ENCODE measurements at places on chromosomes 3 and 15. TPM values are rescaled to one million over a fixed set of nuclear protein-coding genes. Genes with fewer than 3 reads are reported as not detected.

B3GALNT1 gene
- total RNA-seq: 10.2 TPM

SMCO1 gene
- not detected for total RNA-seq

CMC1 gene
- total RNA-seq: 24.3 TPM

MYZAP gene
- total RNA-seq: 5.1 TPM

CACNA2D2 gene
- 0.07 TPM for total RNA-seq

LMOD3 gene
- total RNA-seq: not detected

C2CD4B gene
- total RNA-seq: not detected

GOLGA8S gene
- not detected for total RNA-seq

CYP1A2 gene
- not detected for total RNA-seq

ABI3BP gene
- 2.1 TPM for total RNA-seq

KIF7 gene
- total RNA-seq: 1.9 TPM

KBTBD13 gene
- total RNA-seq: not detected

PFN2 gene
- total RNA-seq: 109 TPM

OR5H1 gene
- total RNA-seq: not detected

EXOSC7 gene
- 59.2 TPM for total RNA-seq

ACSBG1 gene
- total RNA-seq: not detected

All from airway epithelial cell (primary cell).